ENCODE measurements at places on chromosomes 6 and 20.

DNA sequence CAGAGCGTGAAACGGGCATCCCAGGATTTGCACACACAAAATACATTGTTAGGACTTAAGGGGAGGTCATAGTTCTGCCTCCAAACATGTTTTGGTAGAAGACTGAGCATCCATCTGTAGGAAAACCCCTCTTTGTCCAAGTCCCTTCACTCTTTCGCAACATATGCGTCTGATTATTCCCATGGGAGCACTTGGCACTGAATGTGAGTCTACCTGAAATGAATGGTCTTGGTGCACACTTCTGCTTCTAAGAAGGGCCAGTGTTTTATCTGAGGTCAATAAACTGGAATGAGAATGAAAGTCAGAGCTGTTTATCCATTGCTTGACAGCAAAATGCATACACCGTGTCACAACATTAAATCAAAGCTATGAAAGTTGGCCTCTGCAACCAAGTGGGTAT is 33.0 kb downstream of the GJA10 start:
- no peak for DNase-seq

DNA sequence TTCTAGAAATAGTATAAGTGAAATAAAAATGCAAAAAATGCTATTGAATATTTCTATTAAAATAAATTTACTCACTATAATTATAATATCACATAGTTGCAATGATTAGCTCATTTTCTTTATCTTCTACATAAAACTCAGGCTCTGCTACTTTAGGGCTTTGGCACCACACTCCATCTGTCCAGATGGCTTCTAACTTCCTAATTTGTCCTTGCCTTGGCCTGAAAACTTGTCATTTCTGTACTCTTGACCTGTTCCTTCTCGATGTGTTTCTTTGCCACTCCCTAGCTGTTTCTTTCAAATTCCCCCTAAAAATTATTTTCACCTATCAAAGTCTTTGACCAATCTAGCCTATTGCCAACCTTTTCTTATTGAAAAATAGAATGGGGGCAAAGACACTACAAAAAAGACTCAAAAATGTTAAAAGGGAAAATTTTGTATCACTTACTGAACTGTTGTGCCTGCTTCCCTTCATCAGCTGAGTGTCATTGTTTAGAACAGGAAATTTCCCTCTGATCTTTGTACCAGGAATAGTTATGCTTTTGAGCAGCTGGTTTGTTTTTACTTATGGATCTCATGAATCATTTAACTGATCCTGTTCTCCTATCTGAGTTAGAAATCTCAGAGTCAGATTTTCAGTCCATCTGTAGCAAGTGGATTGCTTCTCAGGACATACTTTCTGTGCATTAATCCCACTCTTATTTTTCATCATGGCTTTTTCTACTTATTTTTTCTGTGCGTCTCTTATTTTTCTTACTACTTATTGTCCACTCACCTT is 279.2 kb upstream of the CNR1 start:
- no peak for DNase-seq

GRCh38 chr20:17904027-17904426 is 64.6 kb downstream of the SNX5 start:
- DNase-seq, result no peak

DNA sequence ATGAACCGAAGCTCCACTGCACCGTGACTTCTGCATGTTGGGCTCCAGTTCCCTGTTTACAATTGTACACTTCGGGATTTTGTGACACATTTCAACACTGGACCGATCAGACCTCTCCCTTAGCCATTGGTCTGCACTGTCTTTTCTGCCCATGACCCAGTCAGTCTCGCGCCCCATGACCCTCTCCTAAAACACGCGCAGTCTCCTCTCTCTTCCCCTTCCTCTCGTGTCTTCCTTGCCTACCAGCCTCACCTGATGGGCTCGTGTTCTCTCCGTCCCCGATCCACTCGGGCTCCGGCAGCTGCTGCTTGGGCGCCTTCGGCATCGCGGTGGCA is 535 bp upstream of the ABCF1 start:
- DNase-seq, result no peak

DNA sequence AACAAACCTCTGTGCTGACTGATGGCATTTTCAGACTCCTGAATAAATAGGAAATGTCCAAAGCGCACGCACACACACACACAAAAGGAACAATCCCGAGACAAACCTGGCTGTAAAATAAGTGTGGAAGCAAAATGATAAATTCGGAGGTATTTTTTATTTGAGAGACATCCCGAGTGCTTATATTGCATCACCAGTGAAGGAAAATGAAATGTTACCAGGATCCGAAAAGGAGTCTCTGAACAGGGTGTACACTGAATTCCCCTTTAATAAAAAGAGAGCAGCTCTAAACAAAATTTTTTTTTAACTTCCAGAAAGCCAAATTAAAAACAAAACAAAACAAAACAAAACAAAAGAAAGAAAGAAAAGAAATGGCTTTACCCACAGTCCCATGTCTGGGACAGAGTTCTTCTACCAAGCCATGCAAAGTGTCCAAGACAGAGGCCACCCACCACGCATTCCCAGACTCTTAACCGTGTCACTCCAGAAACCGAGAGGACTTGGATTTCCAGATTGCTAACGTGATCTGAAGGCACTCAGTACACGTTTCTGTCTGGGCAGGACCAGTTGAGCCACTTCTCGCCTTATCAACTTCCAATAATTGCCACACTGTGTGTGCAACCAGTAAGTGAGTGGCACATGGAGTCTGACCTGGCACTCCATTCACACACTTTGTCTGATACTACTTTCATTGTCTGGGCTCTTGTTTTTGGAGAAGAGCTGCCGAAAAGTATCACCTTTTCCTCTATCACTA is 817 bp downstream of the ME1 start:
- no peak for DNase-seq

GRCh38 chr6:77548190-77548589 is 84.9 kb upstream of the HTR1B start:
- DNase-seq, result no peak
